ENCODE measurements at places on chromosomes 13 and 19.

DNA sequence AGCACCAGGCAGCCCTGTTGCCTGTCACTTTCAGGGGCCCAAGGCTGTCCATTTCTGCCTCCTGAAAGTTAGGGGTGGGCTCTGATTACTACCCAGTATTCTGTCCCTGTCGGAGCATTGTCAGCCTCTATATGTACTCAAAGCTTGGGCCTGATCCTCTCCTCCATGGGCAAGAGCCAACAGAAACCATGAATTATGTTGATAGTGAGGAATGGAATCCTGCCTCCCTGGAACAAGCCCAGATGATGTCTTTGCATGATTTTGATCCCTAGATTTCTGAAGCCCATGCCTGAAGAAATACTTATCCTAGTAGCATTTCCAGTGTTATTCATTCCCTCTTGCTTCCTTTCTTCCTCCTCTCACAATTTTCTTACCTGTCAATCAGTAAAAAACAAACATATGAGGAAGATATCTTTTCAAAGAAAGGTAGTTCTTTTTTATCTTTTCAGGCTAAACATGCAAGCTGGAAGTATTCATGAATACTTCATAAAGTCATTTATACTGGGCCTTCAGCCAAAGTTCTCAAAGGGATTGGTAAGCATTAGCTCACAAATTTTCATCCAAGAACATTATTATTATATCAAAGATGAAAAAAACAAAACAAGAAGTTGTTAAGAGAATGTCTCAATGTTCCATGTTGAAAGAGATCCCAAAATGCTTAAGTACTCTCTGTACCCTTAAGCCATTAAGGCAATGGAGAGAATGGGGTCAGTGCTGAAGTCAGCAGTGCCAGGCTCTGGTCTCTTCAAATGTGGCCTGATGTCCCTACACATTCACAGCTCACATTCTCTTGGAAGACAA lies 171.7 kb downstream of the NHLRC3 start:
- DNase-seq = no peak

DNA sequence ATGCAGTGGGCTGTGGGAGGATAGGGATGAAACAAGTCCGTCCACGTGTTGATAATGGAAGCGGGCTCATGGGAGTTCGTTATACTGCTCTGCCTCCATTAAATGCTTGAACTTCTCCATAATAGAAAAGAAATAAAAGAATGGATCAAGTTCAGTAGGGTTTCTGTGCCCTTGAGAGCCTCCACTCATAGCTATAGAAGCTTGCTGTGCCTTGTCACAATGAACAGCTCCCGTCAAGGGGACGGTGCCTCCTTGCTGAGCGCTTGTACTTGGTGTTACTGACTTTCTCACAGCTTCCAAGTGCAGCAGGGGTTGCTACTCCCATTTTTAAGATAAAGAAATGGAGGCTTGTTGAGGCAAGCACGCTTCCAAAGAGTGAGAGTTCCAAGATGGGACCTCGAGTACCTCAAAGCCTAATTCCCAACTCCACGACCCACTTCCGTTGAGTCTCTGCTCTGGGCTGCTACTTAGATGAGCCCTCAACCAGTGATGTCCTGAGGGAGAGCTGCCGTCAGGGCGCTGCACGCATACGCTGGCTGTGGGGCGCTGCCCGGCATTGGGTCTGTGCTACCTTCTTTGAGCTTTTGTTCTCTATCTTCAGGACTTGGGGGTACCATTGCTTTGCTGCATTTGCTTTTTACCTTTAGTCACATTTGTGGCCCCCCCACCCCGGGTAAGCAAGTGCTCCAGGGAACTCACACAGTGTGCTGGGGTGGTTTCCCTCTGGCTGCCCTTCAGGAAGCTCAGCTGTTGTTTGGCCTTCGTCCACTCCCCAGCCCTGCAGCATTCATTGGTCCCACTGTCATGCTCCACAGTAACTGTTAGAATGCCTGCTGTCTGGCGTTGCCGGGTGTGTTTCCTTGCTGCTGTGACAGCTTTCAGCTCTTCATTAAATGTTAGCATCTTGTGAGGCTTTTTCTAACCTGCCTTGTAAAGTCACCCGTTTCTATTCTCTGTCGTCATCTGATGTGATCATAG lies 9.5 kb downstream of the SNRNP70 start:
- DNase-seq = no peak

DNA sequence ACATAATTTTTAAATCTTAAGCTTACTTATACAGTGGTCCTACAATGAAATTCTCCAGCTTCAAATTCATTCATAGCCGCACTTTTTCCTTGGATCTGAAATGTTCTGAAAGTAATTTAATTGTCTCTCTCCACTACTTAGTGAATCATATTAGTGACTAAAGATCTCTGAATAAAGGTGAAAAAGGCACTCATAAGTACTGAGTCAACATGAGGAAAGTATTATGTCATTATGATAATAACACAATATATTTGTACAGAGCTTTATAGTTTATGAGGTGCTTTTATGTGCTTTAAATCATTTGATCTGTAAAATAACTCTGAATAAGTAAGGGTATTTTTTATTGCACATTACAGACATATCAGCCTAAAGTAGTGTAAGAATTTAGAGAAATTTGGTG lies 628.2 kb upstream of the SLITRK5 start:
- DNase-seq = no peak

GRCh38 chr19:45766869-45767346 lies 2.1 kb downstream of the SIX5 start:
- no peak for DNase-seq

GRCh38 chr19:33660410-33661124 lies 38.8 kb downstream of the CHST8 start:
- DNase-seq = no peak

DNA sequence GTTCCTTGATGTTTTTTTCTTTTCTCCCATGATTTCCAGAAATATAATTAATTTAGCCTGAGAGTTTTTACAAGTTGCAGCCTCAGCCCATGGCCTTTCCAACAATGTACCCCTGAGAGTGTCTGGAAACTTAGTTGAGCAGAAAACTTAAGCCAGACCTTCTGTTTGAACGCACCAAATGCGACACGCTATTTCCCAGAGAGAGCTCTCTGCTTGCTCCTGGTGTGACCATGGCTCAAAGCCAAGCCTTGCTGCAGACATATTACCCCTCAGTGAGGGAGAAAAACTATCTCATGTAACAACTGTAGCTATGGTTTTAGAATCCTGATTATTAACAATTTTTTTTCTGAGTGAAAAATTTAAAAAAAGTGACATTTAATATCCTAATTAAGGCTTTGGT lies 1204.5 kb upstream of the SLC10A2 start:
- no peak for DNase-seq

DNA sequence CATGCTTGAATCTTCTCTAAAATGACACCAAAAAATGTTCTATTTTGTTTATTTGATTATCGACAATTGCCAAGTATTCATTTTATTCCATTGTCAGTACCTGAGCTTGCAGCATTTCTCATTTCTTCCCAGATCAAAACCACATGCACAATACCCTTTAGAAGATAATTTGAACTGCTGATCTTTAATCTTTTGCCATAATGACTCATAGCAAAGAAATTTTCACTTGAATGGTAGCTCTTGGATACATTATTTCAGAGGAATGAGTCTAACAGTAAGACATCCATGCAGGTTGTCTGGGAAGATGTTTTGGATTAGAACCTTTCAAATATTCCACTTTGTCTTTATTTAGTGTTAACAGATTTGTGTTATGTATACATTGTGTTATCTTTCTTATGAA lies 42.0 kb upstream of the RXFP2 start:
- no peak for DNase-seq

DNA sequence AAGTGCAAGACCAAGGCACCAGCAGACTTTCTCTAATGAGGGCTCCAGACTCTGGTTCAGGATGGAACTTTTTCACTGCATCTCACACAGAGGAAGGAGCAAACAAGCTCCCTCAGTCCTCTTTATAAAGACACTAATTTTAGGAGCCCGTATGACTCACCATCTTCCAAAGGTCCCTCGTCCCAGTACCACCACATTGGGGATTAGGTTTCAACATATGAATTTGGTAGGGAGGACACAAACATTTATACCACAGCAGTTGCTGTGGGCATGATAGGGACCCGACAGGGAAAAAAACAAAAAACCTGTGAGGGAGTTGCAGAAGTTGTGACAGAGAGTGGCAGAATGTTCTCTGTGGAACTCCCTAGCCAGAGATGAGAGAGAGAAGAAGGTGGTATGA lies 6.5 kb upstream of the CNMD start:
- DNase-seq = no peak

- DNase-seq = no peak
Observed at GRCh38 chr19:42095814-42096230, 19.9 kb downstream of the ZNF574 start.

DNA sequence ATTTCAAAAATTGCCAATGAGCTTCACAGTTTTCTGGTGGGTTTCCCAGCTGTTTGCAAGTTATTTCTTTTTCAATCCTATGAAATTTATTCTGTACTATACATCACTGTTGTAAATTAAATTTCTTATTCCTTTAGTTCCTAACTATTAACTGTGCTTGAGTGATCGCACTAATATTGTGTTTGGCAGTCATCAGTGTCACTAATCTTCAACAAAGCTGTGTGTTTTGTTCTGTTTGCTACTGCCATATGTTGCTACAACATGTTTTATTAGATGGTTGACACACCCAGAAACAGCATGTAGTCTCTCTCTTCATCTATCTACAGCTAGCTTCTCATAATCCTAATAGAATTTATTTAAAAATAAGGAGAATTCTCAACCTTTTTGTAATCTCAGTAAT lies 453.6 kb upstream of the PRR20A start:
- DNase-seq = no peak

DNA sequence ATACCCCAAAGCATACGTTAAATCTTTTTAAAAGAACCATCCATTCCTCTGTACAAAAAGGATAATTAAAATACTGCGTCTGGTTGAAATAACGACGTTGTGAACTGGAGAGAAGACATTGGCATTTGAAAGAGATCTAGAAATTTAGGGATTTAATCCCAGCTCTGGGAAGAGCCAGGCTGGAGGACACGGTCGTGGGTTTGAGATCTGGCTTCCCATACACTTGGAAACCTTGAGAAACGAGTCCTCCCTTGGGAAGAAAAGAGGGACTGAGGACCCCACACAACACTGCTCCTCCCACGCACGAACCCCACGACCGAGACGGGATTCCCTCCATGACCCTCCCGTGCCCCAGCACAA lies 625 bp downstream of the ZNF709 start:
- DNase-seq = no peak

Data from HAP-1 (cell line).